CD4-positive, alpha-beta T cell treated with Interferon gamma for 1 hour (primary cell): ENCODE measurements at places on chromosomes 3 and 15.

- no peak for DNase-seq
These were observed 52.5 kb upstream of the OTOL1 start for GRCh38 chr3:161443921-161444693.

- DNase-seq: no peak
These were observed 421.8 kb upstream of the TBL1XR1 start for GRCh38 chr3:177618873-177619733.

- DNase-seq: no peak
These were observed 30.7 kb upstream of the CBLB start for GRCh38 chr3:105899516-105899915.

DNA sequence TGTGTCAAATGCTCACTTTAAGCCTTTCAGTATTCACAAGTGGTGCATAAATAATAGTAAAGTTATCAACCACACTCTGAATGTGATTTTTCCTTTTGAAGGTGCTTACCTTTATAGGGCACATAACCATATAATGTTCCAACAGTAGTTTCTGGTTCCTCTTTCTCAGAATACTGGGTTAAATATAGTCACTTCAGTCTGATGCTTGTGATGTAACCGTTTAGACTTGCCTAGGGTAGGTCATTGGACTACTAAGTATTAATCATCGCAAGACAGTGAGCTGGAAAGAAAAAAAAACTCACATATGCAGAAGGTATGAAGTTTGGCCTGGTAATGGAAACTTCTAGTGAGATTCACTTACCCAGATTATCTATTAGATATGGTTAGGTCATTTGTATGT is 1.9 kb downstream of the KBTBD8 start:
- no peak for DNase-seq

- peak; percentile 37 for DNase-seq
These were observed 777 bp downstream of the GPR160 start for GRCh38 chr3:170038434-170039110.

DNA sequence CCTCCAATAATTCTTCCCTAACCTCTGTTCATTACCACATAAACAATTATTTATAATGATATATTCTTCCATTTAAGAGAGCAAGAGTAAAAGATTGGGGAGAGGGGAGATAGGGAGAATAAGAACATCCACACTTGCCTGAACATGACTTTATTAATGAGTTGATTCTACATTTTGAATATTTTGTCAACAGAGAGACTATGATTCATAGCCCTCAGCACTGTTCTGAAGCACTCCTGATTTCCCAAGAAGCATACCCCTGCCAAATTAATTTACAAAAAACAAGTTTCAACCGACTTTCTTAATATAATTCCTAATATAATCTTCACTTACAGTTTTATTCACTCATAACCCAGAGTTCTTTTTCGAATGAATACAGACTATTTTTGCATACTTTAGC is 828.8 kb downstream of the ROBO2 start:
- DNase-seq: no peak

- DNase-seq: no peak
These were observed 435.4 kb downstream of the MFSD1 start for GRCh38 chr3:159237226-159237625.

GRCh38 chr15:41890050-41890690 is 3.7 kb downstream of the SPTBN5 start:
- no peak for DNase-seq

GRCh38 chr3:157447026-157447694 is 10.5 kb downstream of the PTX3 start:
- no peak for DNase-seq

GRCh38 chr3:113758389-113759024 is 11.7 kb downstream of the ATP6V1A start:
- DNase-seq: no peak

- no peak for DNase-seq
These were observed 141.5 kb upstream of the EIF1B start for GRCh38 chr3:40167958-40168357.

GRCh38 chr15:71448688-71449114 is 333.4 kb downstream of the THSD4 start:
- no peak for DNase-seq
